ENCODE measurements at places on chromosomes 3 and 15. TPM values are rescaled to one million over a fixed set of nuclear protein-coding genes. Genes with fewer than 3 reads are reported as not detected.

RLBP1 gene
- total RNA-seq, result not detected

AADAC gene
- 3.2 TPM for total RNA-seq

MESP1 gene
- 4.9 TPM for total RNA-seq

CCDC33 gene
- total RNA-seq, result not detected

AHSG gene
- total RNA-seq, result not detected

HESX1 gene
- 1.2 TPM for total RNA-seq

ALPK3 gene
- 21.0 TPM for total RNA-seq

TTC23 gene
- 19.1 TPM for total RNA-seq
